Suprapubic skin (tissue), 4 donors: ENCODE measurements at places on chromosomes 1 and 21.

GRCh38 chr1:110956586-110956985, 7.1 kb downstream of the LRIF1 start:
- no peaks in the 10 kb centered on the region for H3K4me1 ChIP-seq
- no peak overlapping the region for H3K4me3 ChIP-seq
- no peak overlapping the region for H3K27ac ChIP-seq

DNA sequence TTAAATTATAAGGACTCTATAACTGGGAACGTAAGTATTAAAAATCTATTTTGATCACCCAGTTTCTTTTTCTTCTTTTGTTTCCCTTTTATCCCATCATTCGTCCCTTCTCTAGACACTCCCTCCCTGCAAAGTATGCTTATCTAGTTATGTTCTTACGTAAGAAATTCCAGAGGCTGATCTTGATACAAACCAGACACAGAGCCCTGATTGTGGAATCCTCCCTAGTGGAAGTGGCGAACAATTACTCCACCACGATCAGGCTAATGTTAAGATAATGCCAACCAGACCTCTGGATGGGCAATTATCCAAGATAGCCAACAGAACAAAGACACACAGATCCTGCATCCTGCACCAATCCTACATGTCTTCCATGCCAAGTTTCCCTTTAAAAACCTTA, 1557.4 kb downstream of the PLA2G4A start:
- no peaks in the 10 kb centered on the region for H3K4me1 ChIP-seq
- DNase-seq: no peak
- no peak overlapping the region for H3K4me3 ChIP-seq
- H3K36me3 ChIP-seq: no peaks in the 10 kb centered on the region
- no peak overlapping the region for H3K27ac ChIP-seq
- no peaks in the 10 kb centered on the region for H3K27me3 ChIP-seq

GRCh38 chr21:38942748-38943211, 137.1 kb downstream of the ETS2 start:
- H3K4me1 ChIP-seq: no peaks in the 10 kb centered on the region
- no peak overlapping the region for H3K27ac ChIP-seq
- DNase-seq: no peak
- no peaks in the 10 kb centered on the region for H3K27me3 ChIP-seq
- no peak overlapping the region for H3K4me3 ChIP-seq

DNA sequence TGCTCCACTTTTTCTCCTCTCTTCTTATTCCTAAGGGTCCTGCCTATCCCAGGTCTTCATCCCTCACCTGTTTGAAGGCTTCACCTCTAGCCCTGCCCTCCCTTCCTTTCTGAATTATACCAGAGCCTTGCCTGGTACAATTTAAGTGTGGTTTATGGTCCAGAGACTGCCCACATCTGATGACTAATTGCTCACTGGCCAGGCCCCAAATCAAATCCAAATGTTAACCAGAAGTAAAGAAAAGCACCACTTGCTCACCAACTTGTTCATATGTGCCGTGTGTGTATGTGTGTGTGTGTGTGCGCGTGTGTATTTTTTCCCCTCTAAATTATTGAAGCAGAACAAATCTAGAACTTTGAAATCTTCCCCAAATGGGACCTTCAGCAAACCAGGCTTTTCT, 26.4 kb downstream of the MYOM3 start:
- no peaks in the 10 kb centered on the region for H3K27me3 ChIP-seq
- no peak overlapping the region for H3K27ac ChIP-seq
- DNase-seq: no peak
- no peak overlapping the region for H3K4me3 ChIP-seq
- H3K4me1 ChIP-seq: peaks cover 9% of the 10 kb centered on the region
- no peaks in the 10 kb centered on the region for H3K36me3 ChIP-seq

DNA sequence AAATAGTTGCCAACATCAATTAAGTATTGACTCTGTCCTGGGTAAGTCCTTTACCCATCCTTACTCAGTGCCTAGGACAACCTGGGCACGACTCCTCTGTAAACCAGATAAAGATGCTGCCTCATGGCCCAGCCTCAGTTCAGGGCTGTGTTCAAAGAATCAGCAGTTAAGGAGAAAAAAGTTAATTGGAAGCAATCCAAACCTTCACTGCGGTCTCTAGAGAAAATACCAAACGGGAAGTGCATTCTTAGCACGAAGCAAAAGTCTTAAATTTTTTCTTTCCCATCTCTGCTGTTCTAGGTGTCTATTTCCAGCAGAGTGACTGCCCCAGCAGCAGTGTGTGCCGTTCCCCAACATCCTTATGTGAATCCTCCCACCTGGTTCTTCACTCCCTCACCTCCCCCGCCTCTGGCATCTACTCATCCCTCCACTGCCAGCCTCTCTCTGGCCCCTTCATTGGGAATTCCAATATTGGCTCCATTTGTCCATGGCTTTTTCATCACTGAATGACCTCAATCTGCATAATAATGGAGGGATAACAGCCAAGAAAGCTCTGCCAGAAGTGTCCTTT, 23.2 kb downstream of the KANK4 start:
- H3K4me3 ChIP-seq: no peak overlapping the region
- no peak for DNase-seq
- H3K27ac ChIP-seq: no peak overlapping the region
- peaks cover 7% of the 10 kb centered on the region for H3K4me1 ChIP-seq
- peaks cover 9% of the 10 kb centered on the region for H3K27me3 ChIP-seq

DNA sequence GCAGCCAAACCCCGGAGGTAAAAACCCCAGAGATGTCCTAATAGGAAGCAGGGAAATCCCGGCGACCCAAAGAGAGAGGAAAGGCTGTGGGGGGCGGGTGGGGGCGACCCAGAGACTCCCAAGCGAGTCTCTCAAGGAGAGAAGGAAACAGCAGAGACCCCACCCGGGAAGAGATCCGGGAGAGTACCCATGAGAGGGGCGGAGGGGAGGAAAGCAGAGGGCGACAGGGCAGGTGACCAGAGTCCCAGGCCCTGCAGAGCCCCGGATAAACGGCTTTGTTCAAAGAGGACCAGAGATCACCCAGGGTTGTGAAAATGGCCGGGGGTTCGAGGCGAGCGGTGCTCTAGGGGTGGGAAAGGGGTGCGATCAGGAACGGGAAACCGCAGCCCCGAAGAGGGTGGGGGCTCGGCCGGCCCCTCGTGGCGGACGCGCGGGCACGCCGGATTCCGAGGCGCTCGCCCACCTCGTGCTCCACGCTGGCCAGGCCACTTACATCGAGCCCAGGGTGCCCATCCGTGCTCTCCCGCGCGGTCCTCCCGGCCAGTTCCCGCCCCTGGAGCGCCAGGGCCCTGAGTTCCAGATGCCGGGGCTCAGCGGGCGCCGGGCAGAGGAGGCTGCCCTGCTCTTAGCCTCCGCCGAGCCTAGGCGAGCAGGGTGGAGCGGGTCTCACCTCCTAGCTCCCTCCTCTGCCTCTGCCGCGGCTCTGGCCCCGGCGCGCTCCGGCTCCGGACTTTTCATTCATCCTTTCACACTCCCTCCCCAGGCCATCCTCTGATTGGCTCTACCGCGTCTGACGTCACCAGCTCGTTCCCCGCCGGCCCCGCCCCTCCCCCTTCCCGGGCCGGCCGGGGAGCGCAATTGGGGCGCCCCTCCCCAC, 52.3 kb downstream of the RHBG start:
- DNase-seq: peak; percentile 83
- H3K27ac ChIP-seq: no peak overlapping the region
- no peaks in the 10 kb centered on the region for H3K36me3 ChIP-seq
- peaks cover 83% of the 10 kb centered on the region for H3K27me3 ChIP-seq
- peaks cover 26% of the 10 kb centered on the region for H3K4me1 ChIP-seq
- H3K4me3 ChIP-seq: peak overlapping the region; percentile 39

GRCh38 chr1:100358210-100358609, 5.9 kb downstream of the CDC14A start:
- H3K27ac ChIP-seq: no peak overlapping the region
- no peak for DNase-seq
- H3K36me3 ChIP-seq: no peaks in the 10 kb centered on the region
- H3K27me3 ChIP-seq: no peaks in the 10 kb centered on the region
- no peak overlapping the region for H3K4me3 ChIP-seq

GRCh38 chr1:1351511-1352427, 2.6 kb upstream of the DVL1 start:
- H3K27me3 ChIP-seq: peaks cover 26% of the 10 kb centered on the region
- H3K36me3 ChIP-seq: no peaks in the 10 kb centered on the region
- H3K4me3 ChIP-seq: peak overlapping the region; percentile 17
- no peak for DNase-seq
- H3K4me1 ChIP-seq: peaks cover 74% of the 10 kb centered on the region

- no peak overlapping the region for H3K4me3 ChIP-seq
- no peak overlapping the region for H3K27ac ChIP-seq
- no peaks in the 10 kb centered on the region for H3K27me3 ChIP-seq
- DNase-seq: no peak
- H3K4me1 ChIP-seq: peaks cover 9% of the 10 kb centered on the region
Observed at GRCh38 chr1:162329826-162330225, 46.8 kb downstream of the SPATA46 start.

DNA sequence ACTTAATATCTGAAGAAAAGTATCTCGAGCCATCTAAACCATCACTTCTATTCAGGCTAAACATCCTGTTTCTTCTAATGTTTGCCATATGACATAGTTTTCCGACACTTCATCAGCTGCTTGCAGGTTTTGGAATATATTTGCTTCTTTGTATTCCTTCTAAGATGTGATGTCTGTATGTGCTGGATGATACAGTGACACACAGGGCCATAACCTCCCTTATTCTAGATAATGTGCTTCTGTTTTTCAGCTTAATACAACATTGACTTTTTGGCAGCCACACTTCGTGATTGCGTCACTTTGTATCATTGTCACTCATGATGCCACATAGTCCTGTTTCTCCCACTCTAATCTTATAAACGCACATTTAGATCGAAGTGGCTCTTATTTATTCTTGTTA, 156.3 kb downstream of the CRB1 start:
- H3K27ac ChIP-seq: no peak overlapping the region
- no peak for DNase-seq
- no peak overlapping the region for H3K4me3 ChIP-seq

- no peaks in the 10 kb centered on the region for H3K4me1 ChIP-seq
- peaks cover 16% of the 10 kb centered on the region for H3K36me3 ChIP-seq
- H3K4me3 ChIP-seq: no peak overlapping the region
- no peaks in the 10 kb centered on the region for H3K27me3 ChIP-seq
- DNase-seq: no peak
- no peak overlapping the region for H3K27ac ChIP-seq
Observed at GRCh38 chr1:183106746-183107145, 79.3 kb upstream of the LAMC2 start.
